GM23338 (cell line): ENCODE measurements at places on chromosomes 13 and 19. TPM values are rescaled to one million over a fixed set of nuclear protein-coding genes. Genes with fewer than 3 reads are reported as not detected.
A peak's percentile ranks its signal among the peaks of the same experiment; 100 is the strongest.

- no peak for DNase-seq
Observed at GRCh38 chr19:10453852-10454251, 33.5 kb downstream of the PDE4A start.

- DNase-seq, result no peak
Observed at GRCh38 chr13:93700115-93700514, 473.5 kb downstream of the GPC6 start.

- DNase-seq, result no peak
Observed at GRCh38 chr19:16367261-16367683, 42.6 kb downstream of the KLF2 start.

- DNase-seq, result no peak
Observed at GRCh38 chr13:34086281-34086680, 268.3 kb downstream of the RFC3 start.

DNA sequence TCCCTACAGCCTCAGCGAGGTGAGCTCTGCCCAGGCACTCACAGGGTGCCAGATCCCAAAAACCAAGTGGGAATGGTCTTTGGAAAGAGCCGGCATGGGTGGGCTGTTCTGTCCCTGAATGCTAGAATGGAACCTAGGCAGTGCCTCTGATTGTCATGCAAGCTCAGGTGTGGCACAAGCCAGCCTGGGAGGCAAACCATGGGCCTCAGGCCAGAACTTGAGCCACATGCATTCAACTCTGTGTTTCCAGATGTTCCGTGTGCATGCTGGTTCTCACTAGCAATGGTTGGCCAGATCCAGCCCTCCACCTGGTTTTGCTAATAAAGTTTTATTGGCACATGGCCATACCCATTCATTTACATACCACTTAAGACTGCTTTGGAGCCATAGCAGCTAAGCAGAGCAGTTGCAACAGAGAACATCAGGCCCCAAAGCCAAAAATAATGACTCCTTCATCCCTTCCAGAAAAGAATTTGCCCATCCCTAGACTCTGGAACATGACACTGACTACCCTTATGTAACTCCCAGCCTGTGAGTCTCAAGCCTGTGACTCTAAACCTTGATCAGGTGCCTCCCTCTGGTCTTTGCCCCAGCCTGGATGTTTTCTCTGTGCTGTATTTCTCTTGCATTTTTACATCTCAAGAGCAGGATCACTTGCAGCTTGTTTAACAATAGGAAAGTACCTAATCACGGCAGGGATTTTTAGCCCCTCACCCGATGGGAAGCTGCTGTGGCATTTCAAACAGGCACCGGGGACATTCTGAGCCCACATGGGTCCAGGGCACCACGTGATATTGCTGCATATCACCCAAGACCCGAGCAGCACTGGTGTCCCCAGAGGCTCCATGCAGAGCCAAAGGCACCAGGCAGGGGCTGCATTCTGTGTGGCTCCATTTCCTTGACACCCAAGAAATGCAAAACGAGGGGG is 55.4 kb upstream of the USE1 start:
- DNase-seq, result peak; percentile 92

- no peak for DNase-seq
Observed at GRCh38 chr13:100883453-100883852, 208.9 kb upstream of the TMTC4 start.

GRCh38 chr13:24196593-24197197 is 36.2 kb downstream of the SPATA13 start:
- DNase-seq, result no peak

DNA sequence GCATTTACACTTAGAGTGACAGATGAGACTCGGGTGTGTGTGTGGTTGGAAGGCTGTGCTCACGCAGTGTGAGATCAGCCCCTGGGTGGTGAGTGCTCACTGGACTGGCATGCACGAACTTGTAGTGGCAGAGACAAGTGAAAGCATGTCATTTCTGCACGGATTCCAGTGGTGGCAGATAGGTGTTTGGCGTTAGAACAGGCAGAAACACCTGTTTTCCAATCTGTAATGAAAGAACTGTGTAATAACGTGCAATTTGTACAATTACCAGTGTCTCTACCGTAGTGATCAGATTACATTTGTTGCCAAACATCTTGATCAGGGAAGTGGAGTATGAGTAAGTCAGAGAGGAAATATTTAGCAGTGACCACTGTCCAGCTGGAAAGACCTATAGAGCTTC is 8.2 kb downstream of the LAMP1 start:
- DNase-seq, result no peak

DNA sequence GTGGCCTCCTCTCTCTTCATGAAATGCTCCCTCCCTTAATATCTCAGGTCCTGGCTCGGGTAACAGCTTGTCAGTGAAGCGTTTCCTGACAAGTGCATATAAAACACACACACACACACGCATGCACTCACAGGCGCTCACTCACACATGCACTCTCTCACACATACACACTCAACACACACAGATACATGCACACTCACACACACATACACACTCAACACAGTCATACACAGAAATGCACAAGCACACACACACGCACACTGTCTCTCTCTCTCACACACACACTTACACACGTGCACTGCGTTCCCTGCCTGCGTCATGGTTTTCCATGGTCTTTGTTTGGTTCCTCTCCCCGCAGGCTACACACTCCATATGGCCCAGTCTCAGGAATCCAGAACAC is 344.1 kb downstream of the UQCRFS1 start:
- no peak for DNase-seq

GRCh38 chr13:50711131-50711815 is 132.2 kb downstream of the DLEU7 start:
- no peak for DNase-seq

DNA sequence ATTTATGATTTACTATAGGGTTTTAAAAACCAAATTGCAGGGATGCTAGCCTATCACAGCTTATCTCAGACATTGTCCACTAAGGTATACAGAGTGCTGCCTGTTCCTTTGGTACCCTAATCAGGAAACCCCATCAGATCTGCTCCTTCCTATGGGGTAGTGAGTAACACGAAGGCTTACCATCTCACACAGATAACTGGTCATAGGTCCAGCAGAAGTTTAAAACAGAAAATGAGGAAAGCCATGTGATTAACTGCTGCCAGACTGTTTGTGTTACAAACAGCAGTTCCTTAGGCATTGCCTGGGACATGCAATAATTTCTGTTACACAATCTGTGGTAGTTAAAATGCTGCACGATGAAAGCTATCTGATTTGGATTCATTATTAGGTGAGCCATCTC is 53.5 kb upstream of the ALOX5AP start:
- DNase-seq, result no peak

DNA sequence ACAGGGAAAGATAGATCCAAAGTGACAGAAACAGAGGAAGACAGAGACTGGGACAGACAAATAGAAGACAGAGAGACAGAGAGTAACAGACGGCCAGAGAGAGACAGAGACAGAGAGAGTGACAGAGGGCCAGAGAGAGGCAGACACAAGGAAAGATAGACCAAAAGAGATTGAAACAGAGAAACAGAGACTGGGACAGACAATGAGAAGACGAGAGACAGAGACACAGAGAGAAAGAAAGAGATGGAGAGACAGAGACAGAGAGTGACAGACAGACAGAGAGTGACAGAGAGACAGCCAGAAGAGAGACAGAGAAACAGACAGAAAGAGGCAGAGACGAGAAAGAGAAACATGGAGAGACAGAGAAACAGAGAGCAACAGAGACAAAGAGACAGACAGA is 127.3 kb downstream of the UQCRFS1 start:
- DNase-seq, result no peak

- DNase-seq, result no peak
Observed at GRCh38 chr13:43157796-43158195, 134.4 kb downstream of the DNAJC15 start.

GRCh38 chr19:50873056-50873455 is at the start of gene KLK2:
Gene KLK2 (plus strand): TSS chr19:50873439. CDS start chr19:50873474, 35 bp downstream.
- DNase-seq, result no peak

- no peak for DNase-seq
Observed at GRCh38 chr13:40657307-40657706, 9.1 kb downstream of the FOXO1 start.

DNA sequence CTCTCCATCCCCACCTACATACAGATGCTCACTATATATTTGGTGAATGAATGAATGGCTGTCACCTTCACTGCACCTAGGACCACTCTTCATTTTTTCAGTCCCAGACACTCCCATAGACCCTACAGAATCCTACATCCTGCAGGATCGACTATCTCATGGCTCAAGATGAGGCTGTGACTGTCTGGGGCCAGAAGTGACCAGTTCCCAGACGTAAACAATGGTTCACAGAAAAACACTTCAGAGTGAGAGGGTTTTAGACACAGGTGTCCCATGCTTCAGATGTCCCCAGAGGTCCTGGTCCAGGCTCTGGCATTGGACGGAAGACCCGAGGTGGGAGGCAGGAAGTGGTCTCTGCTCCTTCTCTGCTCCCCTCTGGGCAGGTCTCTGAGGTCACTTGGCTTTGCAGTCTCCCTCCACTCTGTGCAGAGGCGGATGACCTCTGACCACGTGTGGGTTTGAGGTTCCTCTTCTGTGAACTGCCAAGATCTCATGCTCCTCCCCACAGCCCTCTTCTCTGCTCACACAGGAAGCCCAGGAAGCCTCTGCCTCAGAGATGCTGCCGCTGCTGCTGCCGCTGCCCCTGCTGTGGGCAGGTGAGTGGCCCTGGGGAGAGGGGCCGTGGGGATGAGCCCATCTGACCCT is 24.9 kb downstream of the SIGLEC7 start:
- no peak for DNase-seq

DNA sequence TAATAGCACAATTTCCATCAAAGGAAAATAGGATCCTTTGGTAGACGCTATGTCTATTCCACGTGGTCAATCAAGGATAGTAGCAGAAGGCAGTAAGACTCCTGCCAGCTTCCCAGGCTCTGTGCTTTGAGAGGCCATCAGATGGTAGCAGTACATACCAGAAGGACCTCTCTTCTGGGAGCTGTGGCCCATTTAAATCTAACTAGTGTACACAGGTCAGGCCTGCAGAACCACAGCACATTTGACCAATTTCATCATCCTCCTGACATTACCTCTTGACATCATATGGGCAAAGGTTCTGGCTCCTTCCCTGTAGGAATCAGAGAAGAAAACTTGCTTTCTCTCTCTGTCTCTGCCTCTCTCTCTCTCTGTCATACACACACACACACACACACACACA is 229.6 kb upstream of the HTR2A start:
- no peak for DNase-seq

- peak; percentile 67 for DNase-seq
Observed at GRCh38 chr19:12648088-12648487, 18.5 kb downstream of the MAN2B1 start.

GRCh38 chr19:31013384-31014020 is 335.7 kb downstream of the TSHZ3 start:
- DNase-seq, result no peak

GRCh38 chr13:111365149-111366005 is 44.9 kb downstream of the TEX29 start:
- DNase-seq, result no peak

DNA sequence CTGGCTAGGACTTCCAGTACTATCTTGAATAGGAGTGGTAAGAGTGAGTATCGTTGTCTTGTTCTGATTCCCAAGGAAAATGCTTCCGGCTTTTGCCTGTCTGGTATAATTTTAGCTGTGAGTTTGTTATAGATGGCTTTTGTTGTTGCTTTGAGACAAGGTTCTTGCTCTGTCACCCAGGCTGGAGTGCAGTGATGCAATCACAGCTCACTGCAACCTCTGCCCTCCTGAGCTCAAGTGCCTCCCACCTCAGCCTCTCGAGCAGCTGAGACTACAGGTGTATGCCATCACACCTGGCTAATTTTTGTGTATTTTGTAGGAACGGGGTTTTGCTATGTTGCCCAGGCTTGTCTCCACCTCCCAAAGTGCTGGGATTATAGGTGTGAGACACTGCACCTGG is 6.1 kb upstream of the ZNF543 start:
- DNase-seq, result no peak

GRCh38 chr13:106530171-106530851 is 5.2 kb downstream of the EFNB2 start:
- DNase-seq, result peak; percentile 49

- DNase-seq, result no peak
Observed at GRCh38 chr13:29758531-29759114, 91.8 kb downstream of the UBL3 start.

DNA sequence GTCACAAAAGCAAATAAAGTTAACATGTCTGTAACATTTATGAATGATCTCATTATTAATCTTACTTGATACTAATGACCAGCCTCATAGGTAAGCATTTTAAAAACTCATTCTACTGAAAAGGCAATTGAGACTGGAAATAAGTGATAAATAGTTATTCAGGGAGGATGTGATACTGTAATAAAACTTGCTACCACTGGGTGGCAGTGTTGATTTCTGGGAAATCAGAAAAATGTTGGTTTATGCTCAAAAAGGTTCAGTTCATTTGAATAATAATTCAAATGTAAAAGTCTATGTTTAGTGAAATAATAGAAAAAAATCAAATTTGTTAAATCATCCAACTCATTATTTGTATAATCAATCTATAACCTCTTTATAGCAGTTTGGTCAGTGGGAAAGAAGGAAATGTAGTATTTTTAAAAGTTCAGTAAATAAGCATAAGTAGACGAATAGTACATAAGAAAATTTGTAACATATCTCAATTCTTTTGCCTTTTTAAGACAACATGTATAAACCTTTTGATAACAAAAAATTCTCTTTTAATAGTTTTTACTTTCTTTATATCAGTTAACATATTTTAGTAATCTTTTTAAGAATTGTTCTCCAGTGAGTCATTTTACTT is 9.6 kb downstream of the ABHD13 start:
- DNase-seq, result peak; percentile 43

DNA sequence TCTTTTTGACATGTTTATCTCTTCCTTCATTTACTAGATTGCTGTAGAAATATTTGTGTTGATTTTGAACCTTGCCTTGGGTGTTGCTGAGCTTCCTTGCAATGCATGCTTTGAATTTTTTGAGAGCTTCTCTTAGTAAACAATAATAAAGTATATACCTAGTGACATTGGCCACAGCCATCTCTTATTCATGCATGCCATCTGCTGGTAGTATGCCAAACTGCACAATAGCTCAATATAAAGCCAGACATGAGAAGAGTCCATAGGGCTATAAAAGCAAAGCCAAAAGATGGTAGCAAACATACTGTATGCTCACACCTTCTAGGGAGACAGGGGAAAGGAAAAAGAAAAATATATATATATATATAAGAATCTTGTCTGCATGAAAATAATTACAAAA is 18.9 kb upstream of the ZSCAN5A start:
- DNase-seq, result peak; percentile 71

- DNase-seq, result no peak
Observed at GRCh38 chr13:78572459-78572858, 30.9 kb downstream of the POU4F1 start.

OLFM2 gene
- 117 and 125 TPM in 2 replicates for total RNA-seq

ZNF865 gene
- 10.3 and 12.1 TPM in 2 replicates for total RNA-seq

TMEM59L gene
- 6.8 and 9.8 TPM in 2 replicates for total RNA-seq

THSD8 gene
- total RNA-seq, result 0.38 TPM in 1 of 2 replicates, not detected in the other

VSTM1 gene
- total RNA-seq, result not detected in 2 replicates
